ENCODE measurements at places on chromosomes 7 and 10.

- no peak for DNase-seq
Observed at GRCh38 chr7:8112685-8113084, 144.1 kb downstream of the GLCCI1 start.

- no peak for DNase-seq
Observed at GRCh38 chr7:100118388-100119071, 628 bp downstream of the TAF6 start.

DNA sequence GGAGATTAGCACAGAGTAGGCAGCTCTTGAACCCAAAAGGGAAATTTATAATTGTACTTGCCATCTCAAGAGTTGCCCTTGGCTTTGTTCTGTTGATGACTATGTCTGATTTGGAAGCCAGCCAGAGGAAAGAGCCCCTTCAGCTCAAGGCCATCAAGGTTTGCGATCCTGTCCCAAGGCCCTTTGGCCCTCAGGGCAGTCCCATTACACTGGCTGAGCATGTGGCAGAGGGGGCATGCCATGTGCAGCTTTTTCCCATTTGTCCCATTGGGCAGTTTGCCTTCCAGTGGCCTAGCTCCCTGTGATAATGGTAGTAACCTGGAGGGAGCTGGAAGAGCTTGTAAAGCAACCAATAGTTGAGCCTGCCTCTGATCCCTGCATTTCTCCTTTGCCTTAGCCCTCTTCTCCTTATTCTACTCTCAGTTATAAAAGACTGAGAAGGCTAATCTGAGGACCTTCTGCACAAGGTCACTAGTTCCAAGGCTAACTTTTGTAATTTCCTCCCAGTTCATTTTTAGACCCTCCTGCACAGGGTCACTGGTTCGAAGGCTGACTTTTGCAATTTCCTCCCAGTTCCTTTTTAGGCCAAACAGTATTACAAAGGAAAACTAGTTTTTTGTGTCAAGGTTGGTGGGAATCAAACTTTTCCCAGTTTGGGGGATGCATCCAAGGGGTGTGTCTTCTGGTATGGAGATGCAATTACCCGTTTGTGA lies 31.0 kb upstream of the ARHGAP12 start:
- DNase-seq = no peak

- no peak for DNase-seq
Observed at GRCh38 chr10:126511917-126512479, 123.7 kb upstream of the ADAM12 start.

DNA sequence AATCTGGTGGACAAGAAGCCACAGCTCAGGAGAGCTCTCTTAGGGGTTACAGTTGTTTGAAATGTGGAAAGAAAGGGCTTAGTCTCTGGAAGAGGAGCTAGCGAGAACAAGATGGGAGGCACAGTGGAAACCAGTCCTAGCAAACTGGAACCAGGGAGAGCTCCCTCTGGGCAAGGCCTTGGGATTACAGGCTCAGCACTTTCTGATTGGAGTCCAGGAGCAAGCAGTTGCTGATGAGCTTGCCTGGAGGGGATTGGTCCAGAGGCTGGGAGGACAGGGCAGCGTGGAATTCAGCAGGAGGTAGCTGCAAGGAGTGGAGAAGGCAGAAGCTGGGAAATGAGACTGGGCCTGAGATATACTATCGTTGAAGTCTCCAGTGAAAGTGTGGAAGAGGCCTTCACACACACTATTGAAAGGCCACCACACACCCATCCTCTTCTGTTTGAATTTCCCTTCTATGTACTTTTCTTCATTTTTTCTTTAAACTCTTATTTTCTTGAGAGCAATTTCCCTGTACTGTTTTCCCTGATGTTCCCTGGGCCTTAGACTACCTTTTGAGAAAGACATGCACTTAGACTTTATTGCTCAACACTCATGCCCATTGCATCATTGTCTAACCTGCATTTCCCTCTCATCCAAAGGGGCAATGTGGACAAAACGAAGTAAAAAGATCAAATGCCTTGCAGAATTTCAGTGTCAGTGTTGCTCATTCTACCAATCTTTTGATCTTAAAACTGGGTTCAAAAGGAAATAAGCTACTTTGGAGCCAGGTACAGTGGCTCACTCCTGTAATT lies 57.8 kb upstream of the LANCL2 start:
- DNase-seq = no peak

Measured in central memory CD8-positive, alpha-beta T cell (primary cell).